Activated CD4-positive, CD25-positive, alpha-beta regulatory T cell treated with anti-CD3 and anti-CD28 coated beads, Interleukin-2, amount 50 U/mL, for 24 hours (primary cell): ENCODE measurements at places on chromosomes 4 and X.

DNA sequence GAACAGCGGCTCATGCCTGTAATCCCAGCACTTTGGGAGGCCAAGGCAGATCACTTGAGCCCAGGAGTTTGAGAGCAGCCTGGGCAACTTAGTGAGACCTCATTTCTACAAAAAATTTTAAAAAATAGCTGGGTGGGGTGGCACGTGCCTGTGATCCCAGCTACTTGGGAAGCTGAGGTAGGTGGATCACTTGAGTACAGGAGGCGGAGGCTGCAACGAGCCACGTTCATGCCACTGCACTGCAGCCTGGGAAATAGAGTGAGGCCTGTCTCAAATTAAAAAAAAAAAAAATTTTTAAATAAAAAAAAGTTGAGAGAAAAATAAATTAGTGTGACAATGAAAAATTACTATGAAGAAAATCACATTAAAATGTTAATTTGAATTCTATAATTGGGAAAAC is 10.5 kb downstream of the VEGFC start:
- no peak for ATAC-seq

GRCh38 chr4:89914609-89915550 is 20.2 kb downstream of the MMRN1 start:
- ATAC-seq, result no peak

DNA sequence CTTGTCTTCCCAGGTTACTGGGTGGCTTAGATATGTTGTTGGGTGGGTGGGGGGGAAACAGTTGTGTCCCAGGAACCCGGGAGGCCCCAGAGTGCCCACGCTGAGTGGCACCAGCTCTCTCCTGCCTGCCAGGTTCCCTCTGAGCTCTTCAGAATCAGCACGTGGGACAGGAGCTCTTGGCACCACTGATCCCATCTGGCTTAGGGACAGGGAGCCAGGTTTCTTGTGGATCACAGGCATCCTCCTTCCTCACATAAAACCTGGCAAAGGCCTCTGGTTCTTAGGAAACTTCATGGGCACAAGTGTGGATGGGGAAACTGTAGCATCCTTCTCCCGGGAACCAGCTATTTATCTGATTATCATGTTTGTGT is 3.4 kb downstream of the GPR78 start:
- no peak for ATAC-seq

DNA sequence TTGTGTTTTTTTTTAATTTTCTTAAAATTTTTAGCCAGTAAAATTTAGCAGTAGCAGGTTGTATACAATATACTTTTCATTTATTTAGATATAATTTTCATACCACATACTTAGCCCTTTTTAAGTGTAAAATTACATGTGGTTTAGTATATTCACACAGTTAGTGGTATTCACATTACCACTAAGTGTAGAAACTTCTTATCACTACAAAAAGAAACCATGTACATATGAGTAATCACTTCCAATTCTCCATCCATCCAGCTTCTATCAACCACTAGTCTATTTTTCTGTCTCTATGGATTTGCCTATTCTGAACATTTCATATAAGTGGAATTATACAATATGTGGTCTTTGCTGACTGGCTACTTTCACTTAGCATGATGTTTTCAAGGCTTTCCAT is 109.0 kb downstream of the ZC4H2 start:
- no peak for ATAC-seq

DNA sequence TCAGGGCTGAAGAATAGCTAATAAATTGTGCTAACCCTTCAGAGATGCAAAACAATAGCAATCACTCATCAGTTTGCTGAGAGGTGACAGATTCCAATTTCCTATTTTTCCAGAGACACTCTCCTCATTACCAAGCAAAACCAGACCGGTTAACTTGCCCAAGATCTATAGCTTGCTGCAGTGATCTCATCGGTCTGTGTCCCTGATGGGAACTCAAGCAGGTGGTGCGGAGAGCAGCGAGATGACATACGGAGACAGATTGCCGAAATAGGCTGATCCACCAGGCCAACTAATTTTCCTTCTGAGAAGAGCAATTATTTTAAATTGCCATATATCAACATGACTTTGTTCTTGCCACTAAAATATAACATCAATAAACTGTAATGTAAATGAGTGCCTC is 10.5 kb upstream of the DCHS2 start:
- ATAC-seq, result no peak

DNA sequence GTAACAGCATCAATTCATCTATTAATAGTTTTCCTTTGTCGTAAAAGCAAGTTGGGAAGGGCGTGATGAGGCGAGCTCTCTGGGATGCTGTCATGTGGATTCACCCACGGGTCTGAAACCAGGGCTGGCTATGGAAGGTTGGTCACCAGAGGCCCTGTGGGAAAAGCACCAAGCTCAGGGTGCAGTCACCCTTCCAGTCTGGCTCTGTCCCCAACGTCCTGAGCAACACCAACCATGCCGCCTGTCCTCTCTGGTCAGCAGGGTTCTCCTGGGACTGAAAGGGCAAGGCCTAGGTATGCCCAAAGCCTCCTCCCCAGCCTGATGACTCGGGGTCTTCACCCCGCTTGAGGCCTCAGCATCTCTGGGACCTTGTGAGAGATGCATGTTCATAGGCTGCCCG is 97.2 kb upstream of the MSX1 start:
- no peak for ATAC-seq

DNA sequence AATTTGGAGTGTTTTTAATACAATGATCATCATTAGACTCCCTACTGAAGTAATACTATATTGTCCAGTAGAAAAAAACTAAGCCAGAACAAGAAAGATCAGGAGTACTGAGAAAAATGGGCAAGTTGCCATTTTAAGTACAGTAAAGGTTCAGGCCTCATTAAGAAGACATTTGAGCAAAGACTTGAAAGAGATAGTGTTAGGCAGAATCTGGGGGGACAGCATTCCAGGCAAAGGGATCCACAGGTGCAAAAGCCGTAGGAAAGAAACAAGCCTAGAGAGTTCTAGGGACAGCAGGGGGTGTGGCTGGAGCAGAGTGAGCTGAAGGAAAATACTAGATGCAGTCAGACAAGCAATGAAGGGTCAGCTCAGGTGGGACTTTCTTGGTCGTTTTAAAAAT is 58.1 kb upstream of the INTU start:
- ATAC-seq, result no peak

GRCh38 chr4:3499710-3500109 is 32.5 kb downstream of the LRPAP1 start:
- peak; percentile 23 for ATAC-seq

DNA sequence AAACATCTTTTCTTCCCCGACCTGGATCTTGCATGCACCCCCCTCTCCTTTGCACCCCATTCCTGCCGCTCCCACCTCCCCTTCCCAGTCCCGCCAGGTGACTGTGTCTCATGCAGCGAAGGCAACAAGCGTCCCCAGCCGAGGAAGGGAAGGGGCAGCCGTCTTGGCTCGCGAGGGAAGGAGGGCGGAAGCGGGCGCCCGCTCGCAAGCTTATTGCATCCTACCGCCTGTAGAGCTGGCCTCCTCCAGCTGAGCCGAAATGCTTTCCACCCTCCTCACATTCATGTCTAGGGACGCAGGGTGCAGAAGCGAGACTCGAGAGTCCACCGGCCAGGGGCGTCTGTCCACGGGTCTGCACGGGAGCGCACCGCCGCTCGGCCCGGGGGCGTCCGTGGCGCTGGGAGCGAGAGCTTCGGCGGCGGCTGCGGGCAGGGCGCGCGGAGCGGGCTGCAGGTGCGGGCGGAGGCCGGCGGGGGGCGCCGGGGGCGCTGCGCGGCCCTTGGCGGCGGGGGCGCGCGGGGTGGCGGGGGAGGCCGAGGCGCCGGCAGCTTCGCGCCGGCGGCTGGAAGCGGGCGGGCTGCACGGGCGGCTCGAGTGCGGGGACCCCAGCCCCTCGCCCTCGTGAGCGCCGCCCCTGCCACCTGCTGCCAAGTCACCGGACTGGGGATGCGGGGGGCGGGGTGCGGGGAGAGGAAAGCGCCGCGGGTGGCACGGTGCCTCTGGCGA is at the start of gene KCNIP4:
TSS of gene KCNIP4 (minus strand) at position 426 of the 726 bp plus-strand sequence.
- no peak for ATAC-seq

- peak; percentile 21 for ATAC-seq
Measured at GRCh38 chr4:139665079-139665689, 435 bp upstream of the MGST2 start.

DNA sequence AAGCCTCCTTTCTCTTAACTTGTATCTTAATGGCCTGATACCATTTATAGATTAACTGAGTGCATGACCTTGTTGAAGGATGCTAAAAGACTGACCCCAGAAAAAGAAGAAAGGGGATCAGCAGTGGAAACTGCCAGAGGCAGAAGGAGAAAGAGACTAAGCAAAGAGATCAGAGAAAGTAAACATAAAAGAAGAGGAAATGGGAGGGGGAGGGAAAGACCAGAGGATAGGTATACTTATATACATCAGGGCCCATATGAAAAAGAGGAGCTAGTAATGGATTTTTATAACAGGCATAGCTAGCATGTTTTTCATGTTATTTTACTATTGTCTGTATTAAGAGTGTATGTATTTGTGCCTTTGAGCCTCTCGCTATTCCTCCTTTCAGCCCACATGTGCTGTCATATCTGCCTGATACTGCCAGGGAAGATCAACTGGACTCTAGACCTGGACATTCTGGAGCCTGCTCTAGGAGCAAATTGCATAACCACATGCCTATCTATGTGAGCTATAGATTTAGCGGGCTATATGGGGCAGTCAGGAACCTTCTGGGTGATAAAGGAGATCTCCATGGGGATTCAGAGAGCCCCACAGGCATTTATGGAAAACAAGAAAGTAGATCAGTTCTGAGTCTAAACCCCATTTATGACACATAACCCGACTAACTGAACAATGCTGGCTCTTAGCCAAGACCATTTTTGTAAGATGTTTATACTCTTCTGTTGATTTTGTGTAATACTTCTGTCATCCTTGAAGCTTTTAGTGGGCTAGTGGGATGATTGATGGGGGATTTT is 13.4 kb upstream of the SNX12 start:
- ATAC-seq, result no peak
